ENCODE measurements at places on chromosomes 3 and 15. TPM values are rescaled to one million over a fixed set of nuclear protein-coding genes. Genes with fewer than 3 reads are reported as not detected.

The HHLA2 gene
- not detected for total RNA-seq

The PYDC2 gene
- total RNA-seq = not detected

The FBXW12 gene
- total RNA-seq = 0.52 TPM

The NEK10 gene
- 15.1 TPM for total RNA-seq

The TWF2 gene
- total RNA-seq = 18.8 TPM

The IQCF5 gene
- not detected for total RNA-seq

The CD200 gene
- 4.2 TPM for total RNA-seq

The PLXNA1 gene
- 17.7 TPM for total RNA-seq

The ALDH1A2 gene
- 11.0 TPM for total RNA-seq

The POPDC2 gene
- 13.6 TPM for total RNA-seq

The NGLY1 gene
- 45.9 TPM for total RNA-seq

The SLCO3A1 gene
- total RNA-seq = 4.7 TPM

The SYNPR gene
- not detected for total RNA-seq

The TERC gene
- 104 TPM for total RNA-seq

The PPARG gene
- total RNA-seq = 30.3 TPM

The SERINC4 gene
- total RNA-seq = under 0.01 TPM

The SPATA12 gene
- total RNA-seq = not detected

The HRG gene
- not detected for total RNA-seq

The GOLGA6L7 gene
- not detected for total RNA-seq

The TGM5 gene
- total RNA-seq = not detected

The ALG1L2 gene
- total RNA-seq = 3.7 TPM

The CSPG4 gene
- 71.5 TPM for total RNA-seq

The EFHB gene
- not detected for total RNA-seq

The PLA1A gene
- total RNA-seq = not detected

The HYAL1 gene
- total RNA-seq = 2.6 TPM

The SAMMSON gene
- under 0.01 TPM for total RNA-seq

The IL1RAP gene
- 10.4 TPM for total RNA-seq

The GOLGA6A gene
- total RNA-seq = 1.0 TPM

The EFCC1 gene
- total RNA-seq = 1.0 TPM

The PLCL2 gene
- total RNA-seq = 83.5 TPM

The GRAMD1C gene
- 1.6 TPM for total RNA-seq

The RAB27A gene
- 3.7 TPM for total RNA-seq

The ATP10A gene
- 7.8 TPM for total RNA-seq

The NLGN1 gene
- total RNA-seq = 5.7 TPM

The CCDC71 gene
- total RNA-seq = 11.5 TPM

The BHLHE40 gene
- total RNA-seq = 11.0 TPM

The CKMT1B gene
- total RNA-seq = under 0.01 TPM

The SLC9A9 gene
- 20.4 TPM for total RNA-seq

The RPL39L gene
- 9.4 TPM for total RNA-seq

The SLC24A5 gene
- not detected for total RNA-seq

The MAP1A gene
- 19.3 TPM for total RNA-seq

The POU1F1 gene
- total RNA-seq = not detected

The PRR23E gene
- total RNA-seq = not detected

The CDHR4 gene
- total RNA-seq = not detected

The BFSP2 gene
- 2.1 TPM for total RNA-seq

The KY gene
- 61.6 TPM for total RNA-seq

The MEF2A gene
- total RNA-seq = 29.7 TPM

The THAP10 gene
- 5.2 TPM for total RNA-seq
